ENCODE measurements at places on chromosomes 1 and 21.

DNA sequence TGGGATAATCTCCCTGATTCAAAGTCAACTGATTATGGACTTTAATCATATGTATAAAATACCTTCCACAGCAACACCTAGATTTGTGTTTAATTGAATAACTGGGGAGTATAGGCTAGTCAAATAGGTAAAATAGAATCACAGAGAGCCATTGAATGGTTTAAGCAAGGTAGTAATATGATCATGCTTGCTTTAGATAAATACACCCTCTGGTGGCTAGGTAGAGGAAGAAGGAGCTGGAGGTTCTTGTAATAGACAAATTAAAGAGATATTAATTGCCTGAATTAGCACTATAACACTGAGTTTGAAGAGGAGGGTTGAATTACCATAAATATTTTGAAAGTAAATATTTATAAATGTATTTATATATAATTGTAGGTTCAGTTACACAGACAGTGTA is 40.3 kb downstream of the DIRAS3 start:
- DNase-seq = peak; percentile 33

- no peak for DNase-seq
These were observed 128.8 kb downstream of the RRAGC start for GRCh38 chr1:38730511-38731397.

GRCh38 chr1:165419839-165420238 is 25.1 kb downstream of the RXRG start:
- DNase-seq = no peak

DNA sequence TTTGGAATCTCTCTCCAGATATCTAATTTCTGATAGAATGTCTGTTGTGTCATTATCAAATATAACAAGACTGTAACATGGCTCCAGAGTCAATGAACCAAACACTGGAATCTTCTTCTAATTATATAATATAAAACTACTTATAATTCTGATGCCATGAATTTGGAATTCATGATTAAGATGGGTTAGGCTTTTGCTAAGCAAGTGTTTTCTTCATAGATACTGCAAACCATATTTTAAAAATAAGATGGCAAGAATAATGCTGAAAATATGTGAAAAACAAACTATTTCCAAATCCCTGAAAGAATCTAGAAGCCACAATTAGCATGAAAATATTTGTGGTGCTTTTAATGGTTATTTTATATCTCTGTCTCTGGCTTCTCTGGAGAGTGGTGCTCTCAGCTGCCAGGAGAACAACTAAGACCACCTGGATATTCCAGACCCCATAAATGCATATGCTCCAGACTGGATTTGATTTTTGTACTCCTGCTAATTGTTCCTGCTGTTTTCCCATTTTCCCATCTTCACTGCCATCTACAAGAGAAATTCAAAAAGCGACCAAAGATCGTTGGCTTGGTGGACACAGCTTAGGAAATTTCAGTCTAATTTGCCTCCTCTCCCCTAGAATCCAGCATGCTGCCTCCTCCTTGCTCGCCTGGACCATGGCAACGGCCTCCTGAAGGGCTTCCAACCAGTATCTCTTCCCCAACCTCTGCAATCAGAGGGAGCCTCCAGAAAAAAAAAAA is 418.9 kb downstream of the SETD4 start:
- no peak for DNase-seq

DNA sequence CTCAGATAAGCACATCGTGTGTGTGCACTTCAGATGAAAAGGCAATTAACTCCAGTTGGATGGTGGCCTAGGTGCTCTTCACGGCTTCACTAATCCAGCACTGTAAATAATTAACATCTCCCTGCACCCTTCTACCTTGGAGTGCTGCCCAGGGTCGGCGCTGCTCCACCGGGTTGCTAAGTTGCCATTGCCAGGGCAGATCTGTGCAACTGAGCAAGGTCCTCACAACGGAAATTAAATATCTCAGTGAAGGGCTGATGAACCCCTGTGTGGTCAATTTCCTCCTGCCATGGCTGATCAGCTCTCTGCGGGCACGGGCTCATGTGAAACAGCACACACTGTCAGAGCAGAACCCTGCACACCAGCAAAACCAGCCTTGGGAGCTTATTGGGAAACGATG is 63.2 kb downstream of the SYDE2 start:
- peak; percentile 97 for DNase-seq

DNA sequence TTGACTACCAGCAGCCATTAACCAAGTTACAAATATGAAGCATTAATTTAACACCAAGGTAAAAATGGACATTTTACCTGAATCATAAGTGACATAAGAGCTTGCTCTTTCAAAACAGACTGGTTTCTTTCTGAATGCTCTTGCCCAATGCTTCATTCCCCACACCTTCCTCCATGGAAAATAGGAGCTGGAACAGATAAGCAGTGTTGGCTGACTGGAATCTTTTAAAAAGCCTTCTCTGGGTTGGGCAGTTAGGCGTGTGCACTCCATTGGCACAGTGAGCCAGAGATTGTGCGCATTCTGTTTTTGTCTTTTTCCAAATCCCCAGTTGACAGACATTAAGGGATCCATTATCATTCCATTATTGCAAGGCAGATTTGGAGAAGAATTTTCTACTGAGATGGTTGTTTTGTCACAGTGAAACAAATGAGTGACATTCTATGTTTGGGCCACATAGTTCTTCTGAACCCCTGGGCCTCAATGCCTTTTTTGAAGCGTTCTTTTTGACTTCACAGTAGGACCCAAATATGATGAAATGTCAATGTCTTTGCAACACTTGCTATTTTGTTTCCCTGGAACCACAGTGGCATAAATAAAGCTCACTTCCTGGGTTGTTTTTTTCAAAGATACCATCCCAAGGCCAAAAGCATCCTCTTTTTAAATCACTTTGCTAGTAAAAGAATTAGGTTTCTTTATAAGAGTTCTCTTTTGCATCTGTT is 32.3 kb downstream of the LRRC8B start:
- DNase-seq = no peak

DNA sequence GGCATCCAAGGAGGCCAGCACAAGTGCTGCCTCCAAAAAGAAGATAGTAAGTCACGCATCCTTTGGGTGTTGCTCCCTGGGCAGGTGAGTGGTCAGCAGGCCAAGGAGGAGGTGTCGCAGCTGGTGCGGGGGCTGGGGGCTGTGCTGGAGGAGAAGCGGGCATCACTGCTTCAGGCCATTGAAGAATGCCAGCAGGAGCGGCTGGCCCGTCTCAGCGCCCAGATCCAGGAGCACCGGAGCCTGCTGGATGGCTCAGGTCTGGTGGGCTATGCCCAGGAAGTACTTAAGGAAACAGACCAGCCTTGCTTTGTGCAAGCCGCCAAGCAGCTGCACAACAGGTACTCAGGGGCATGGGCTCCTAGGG is 4.3 kb downstream of the TRIM46 start:
- no peak for DNase-seq

DNA sequence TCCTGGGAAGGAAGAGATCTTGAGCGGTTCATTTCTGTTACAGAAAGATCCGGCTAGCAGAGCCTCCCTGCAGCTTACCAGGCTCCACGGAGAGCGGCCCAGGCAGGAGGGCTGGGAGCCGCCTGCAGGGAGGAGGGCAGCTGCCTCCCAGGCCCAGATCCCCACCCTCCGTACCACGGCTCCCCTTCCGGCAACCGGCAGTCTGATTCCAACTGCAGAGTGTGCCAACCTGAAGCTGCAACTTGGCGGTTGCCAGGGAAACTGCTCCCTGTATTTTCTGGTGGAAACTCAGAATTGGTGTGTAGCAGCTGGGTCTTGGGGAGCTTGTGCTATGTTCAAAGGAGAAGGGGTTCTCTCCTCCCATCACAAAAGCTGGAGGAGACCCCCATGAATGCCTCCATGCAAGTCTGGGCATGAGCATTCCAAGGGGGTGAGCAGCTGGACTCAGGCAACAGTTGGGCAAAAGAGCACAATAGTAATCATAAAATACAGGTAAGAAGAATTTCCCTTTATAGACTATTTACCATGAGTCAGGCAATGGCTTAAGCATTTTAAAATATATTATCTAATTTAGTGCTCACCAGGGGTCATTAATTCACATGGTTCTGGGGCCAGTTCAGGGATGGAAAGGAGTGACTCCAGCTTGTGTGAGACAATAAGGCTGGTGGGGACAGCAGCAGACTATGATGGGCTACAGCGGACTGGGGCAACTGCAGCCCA is 46.1 kb upstream of the KAZN start:
- DNase-seq = no peak

DNA sequence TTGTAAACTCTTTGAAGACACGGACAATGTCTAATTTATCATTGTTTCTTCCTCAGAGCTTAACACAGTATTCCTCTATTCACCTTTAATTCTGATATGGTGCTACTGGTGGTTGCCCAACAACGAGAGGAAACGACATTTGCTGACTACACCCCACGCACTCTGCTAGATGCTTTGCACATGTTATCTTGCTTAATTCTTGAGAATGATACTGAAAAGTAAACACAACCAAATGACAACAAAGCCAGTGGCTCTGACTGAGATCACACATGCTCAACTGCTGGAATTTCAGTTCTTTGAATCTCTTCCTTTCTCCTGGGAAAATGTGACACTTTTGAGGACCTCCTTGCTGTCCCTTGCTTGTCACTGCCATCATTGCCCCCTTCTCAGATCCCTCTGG is 37.2 kb upstream of the DDAH1 start:
- no peak for DNase-seq

GRCh38 chr1:26824731-26825130 is 1.8 kb upstream of the ZDHHC18 start:
- DNase-seq = no peak

GRCh38 chr1:232301246-232301645 is 328.7 kb downstream of the SIPA1L2 start:
- no peak for DNase-seq

DNA sequence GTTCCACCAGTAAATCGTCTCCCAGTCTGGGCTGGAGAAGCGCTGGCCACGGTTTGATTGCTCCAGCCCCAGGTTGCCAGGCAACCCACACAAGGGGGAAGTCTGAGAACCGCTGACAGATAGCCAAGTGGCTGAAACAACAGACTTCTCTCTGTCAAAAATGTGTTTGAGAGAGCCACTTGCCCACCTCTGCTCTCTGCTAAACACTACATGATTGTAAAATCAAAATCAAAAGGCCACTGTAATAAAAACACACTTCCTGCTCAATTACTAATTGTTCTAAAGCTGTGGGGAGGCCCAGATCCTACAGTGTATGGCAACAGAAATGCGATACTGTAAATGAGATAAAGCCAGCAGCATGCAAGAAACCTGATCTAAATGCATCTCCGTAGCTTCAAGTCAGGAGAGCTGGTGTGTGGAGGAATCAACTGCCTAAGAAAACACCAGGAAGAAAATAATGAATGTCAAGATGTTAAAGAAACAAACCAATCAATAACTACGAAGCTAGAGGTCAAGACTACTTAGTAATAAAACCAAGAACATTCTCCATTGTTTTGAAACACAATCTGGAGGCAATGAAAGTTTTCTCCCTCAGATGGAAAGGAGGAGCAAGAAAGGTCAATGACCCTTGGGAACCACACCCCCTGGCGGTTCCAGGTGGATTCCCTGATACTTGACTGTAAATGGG is 121.2 kb downstream of the SLC45A1 start:
- DNase-seq = peak; percentile 87

DNA sequence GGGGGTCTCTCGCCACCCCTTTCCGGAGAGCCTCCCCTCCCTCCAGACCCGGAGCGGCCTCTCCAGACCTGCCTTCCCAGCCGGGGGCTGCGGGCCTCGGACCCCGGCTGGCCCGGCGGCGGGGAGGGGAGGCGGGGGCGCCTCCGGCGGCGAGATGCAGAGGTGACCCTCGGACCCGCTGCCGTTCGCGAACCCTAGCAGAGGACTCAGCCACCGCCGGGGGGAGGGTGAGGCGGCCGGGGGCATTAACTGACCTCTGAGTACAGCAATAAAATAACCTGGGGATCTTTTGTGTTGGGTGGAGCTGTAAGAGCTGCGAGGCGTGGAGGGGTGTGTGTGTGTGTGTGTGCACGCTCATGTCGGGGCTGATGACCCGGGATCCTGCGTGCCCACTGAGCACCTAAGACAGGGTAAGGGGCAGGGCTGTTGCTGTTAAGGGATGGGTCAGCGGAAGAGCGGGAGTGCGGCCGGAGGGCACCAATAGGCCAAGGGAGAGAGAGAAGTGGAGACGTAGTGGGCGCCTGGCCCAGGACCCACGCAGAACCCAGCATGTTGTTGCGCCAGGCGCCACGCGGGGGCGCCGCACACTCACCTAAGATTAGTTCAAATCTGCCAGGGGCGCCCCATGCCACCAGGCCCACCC is 6.3 kb downstream of the HAPLN2 start:
- DNase-seq = peak; percentile 39

- DNase-seq = no peak
These were observed 55.6 kb upstream of the GPR153 start for GRCh38 chr1:6316240-6317097.

- DNase-seq = no peak
These were observed 84.7 kb downstream of the LRRC53 start for GRCh38 chr1:74427681-74428080.

DNA sequence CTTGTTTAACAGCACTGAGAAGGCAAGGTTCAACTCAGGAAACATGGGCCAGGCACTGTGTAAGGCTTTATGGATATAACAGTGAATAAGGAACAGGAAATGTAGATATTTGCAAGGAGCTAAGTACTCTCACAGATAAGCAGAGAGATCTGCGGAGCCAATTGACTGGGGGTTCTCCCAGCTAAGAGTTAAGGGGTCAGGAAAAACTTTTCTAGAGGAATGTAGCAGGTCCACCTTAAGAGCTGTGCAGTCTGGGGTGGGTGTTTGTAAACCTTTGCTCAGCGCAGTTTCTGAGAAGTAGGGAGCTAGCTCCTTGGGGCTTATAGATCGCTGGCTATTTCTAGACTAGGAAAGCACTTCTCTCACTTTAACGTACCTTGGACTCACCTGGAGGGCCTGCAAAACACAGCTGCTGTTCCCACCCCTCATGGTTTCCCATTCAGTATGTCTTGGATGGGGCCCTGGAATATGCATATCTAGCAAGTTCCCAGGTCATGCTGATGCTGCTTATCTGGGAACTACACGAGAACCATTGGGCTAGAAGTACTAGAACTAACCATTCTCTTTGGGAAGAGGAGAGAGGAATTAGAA is 51.7 kb downstream of the TLCD4 start:
- no peak for DNase-seq

DNA sequence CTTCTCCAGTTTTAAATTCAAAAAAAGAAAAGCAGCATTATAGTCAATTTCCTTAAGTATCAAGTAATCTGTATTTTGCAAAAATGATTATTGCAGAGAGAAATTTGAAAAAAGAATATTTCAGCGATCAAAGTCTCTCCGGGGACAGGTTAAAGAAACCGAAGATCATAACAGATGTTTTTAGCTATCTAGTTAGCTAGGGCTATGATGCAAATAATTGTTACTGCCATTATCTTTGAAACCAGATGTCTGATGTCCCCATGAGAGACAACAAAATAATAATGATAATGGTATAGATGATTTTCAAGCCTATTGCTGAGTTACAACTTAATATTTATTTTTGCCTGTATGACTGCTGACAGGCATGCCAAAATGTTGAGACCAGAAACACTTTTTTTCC is 1326.0 kb downstream of the PLA2G4A start:
- no peak for DNase-seq

- DNase-seq = no peak
These were observed 288.7 kb downstream of the SPATA17 start for GRCh38 chr1:217919683-217920388.

GRCh38 chr1:26153966-26154532 is 4.8 kb upstream of the FAM110D start:
- no peak for DNase-seq
